Body of pancreas (tissue), 4 donors: ENCODE measurements at places on chromosomes 7 and 10. TPM values are rescaled to one million over a fixed set of nuclear protein-coding genes. Genes with fewer than 3 reads are reported as not detected.
A peak's percentile ranks its signal among the peaks of the same experiment; 100 is the strongest.

Gene DYDC2
- total RNA-seq, result not detected

Gene GIMAP7
- 3.6 TPM for total RNA-seq

Gene ZNF32
- 47.5 TPM for total RNA-seq

Gene TCERG1L
- 4.2 TPM for total RNA-seq

Gene AOAH
- 4.9 TPM for total RNA-seq

- H3K27me3 ChIP-seq, result no peaks in the 10 kb centered on the region
- H3K4me3 ChIP-seq, result no peak overlapping the region
- H3K27ac ChIP-seq, result no peak overlapping the region
Observed at GRCh38 chr10:34889004-34889869, 74.1 kb upstream of the PARD3 start.

- DNase-seq, result no peak
- H3K4me3 ChIP-seq, result no peak overlapping the region
- no peaks in the 10 kb centered on the region for H3K4me1 ChIP-seq
- H3K36me3 ChIP-seq, result no peaks in the 10 kb centered on the region
- H3K27ac ChIP-seq, result no peak overlapping the region
- no peaks in the 10 kb centered on the region for H3K27me3 ChIP-seq
Observed at GRCh38 chr7:156754201-156754600, 113.6 kb downstream of the RNF32 start.

GRCh38 chr10:102120142-102120990 lies at the start of gene LDB1:
LDB1 (minus strand) TSS chr10:102120368; CDS start chr10:102120110, 258 bp downstream.
- peak; percentile 84 for DNase-seq
- H3K4me1 ChIP-seq, result peaks cover 51% of the 10 kb centered on the region
- peak within 1 kb of the TSS; percentile 73 for H3K4me3 ChIP-seq

DNA sequence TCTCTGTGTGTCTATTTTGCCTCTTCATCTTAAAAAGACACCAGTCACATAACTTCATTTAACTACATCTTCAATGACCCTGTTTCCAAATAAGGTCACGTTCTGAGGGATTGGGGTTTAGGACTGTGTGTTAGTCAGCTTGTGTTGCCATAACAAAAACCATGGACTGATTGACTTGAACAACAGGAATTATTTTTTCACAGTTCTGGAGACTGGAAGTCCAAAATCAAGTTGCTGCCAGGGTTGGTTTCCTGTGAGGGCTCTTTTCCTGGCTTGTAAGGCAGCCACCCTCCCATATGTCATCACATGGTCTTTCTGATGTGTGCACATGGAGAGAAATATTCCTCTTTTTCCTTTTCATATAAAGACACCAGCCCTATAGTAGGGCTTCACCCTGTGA lies 55.3 kb downstream of the REEP3 start:
- H3K36me3 ChIP-seq, result no peaks in the 10 kb centered on the region
- no peaks in the 10 kb centered on the region for H3K27me3 ChIP-seq
- H3K4me1 ChIP-seq, result peaks cover 22% of the 10 kb centered on the region
- DNase-seq, result no peak

GRCh38 chr7:105461518-105461917 lies 60.6 kb downstream of the PUS7 start:
- H3K27ac ChIP-seq, result no peak overlapping the region
- no peak overlapping the region for H3K4me3 ChIP-seq
- peaks cover 7% of the 10 kb centered on the region for H3K4me1 ChIP-seq
- DNase-seq, result no peak
- peaks cover 3% of the 10 kb centered on the region for H3K36me3 ChIP-seq

GRCh38 chr7:55233001-55233400 lies 132.1 kb upstream of the LANCL2 start:
- no peaks in the 10 kb centered on the region for H3K4me1 ChIP-seq
- DNase-seq, result no peak
- H3K4me3 ChIP-seq, result no peak overlapping the region

DNA sequence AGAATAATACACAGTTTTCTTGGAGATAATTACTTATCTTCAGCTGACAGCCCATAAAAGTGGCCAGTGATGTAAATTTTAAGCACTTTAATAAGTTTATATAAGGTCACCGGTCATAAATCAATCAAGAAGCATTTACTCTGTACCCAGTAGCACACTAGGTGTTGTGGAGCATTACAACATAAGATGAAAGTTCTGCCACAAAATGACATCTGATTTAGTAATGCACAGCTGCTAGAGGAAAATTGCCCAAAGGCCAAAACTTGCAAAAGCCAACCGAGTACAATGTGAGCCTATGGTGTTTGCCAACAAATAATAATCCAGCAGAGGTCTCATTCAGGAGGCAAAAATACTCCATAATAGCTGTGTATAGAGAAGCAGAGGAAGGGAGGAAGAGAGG lies 63.6 kb downstream of the GPR37 start:
- no peak for DNase-seq
- no peak overlapping the region for H3K4me3 ChIP-seq
- H3K27me3 ChIP-seq, result no peaks in the 10 kb centered on the region

GRCh38 chr7:121275204-121275603 lies 53.6 kb upstream of the WNT16 start:
- peaks cover 4% of the 10 kb centered on the region for H3K4me1 ChIP-seq
- DNase-seq, result no peak
- no peaks in the 10 kb centered on the region for H3K27me3 ChIP-seq
- no peak overlapping the region for H3K4me3 ChIP-seq
- no peak overlapping the region for H3K27ac ChIP-seq

- no peak overlapping the region for H3K27ac ChIP-seq
- H3K4me1 ChIP-seq, result no peaks in the 10 kb centered on the region
- H3K4me3 ChIP-seq, result no peak overlapping the region
Observed at GRCh38 chr7:14851610-14852009, 50.9 kb downstream of the DGKB start.

DNA sequence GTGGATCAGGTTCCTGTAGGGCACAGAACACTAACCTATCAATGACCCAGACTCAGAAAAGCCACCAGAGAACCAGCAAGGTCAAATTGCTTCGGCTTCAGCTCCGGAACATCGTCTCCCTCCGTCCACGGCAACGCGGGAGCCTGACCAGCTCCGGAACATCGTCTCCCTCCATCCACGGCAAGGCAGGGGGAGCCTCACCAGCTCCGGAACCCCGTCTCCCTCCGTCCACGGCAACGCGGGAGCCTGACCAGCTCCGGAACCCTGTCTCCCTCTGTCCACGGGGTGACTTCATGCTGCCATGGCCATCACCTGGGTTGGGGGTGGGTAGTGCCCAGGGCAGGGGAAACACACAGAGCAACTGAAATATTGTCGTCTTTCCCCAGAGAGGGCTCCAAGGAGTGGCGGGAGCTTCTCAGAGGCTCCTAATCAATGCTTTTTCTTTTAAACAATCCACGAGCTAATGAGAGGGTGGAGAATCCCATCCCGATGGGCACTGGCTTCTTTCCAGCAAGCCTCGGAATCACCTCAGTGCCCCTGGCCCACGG lies 403.5 kb downstream of the DNAJB6 start:
- H3K27ac ChIP-seq, result no peak overlapping the region
- H3K4me3 ChIP-seq, result no peak overlapping the region
- no peaks in the 10 kb centered on the region for H3K4me1 ChIP-seq
- H3K36me3 ChIP-seq, result no peaks in the 10 kb centered on the region
- no peak for DNase-seq
- no peaks in the 10 kb centered on the region for H3K27me3 ChIP-seq

- no peaks in the 10 kb centered on the region for H3K36me3 ChIP-seq
- DNase-seq, result no peak
- H3K27me3 ChIP-seq, result no peaks in the 10 kb centered on the region
Observed at GRCh38 chr10:43338117-43338516, 33.3 kb upstream of the FXYD4 start.

DNA sequence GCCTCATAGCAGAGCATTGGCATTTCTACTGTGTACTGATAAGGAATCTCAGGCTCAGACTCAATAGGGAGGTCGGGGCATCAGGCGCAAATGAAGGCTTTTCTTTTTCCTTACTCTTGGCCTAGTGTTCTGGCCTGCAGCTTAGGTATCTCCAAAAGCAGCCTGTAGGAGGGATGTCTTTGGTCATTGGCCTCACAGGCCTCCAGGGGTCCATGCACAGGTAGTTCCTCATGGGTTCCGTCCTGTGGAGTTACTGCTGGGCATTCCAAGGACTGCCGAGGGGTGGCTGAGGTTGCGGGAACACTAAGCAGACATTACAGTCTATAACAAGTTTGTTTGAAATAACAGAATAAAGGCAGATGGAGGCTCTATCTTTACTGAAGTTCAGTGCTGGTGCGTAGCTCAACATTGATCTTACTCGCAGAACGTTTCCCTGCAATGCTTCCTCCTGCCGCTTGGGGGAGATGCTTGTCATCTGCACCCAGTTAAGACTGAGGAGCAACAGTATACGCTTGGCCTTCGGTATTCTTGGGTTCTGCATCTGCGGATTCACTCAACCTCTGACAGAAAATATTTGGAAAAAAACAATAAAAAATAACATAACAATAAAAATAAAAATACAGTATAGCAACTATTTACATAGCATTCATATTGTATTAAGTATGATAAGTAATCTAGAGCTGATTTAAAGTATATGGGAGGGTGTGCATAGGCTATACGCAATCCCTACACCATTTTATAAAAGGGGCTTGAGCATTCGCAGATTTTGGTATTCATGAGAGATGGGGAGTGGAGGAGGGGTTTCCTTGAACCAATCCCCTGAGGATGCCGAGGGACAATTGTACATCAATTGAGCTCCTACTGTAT lies 58.9 kb downstream of the SH2D4B start:
- DNase-seq, result peak; percentile 29
- no peak overlapping the region for H3K4me3 ChIP-seq
- H3K27ac ChIP-seq, result no peak overlapping the region
- H3K4me1 ChIP-seq, result no peaks in the 10 kb centered on the region

DNA sequence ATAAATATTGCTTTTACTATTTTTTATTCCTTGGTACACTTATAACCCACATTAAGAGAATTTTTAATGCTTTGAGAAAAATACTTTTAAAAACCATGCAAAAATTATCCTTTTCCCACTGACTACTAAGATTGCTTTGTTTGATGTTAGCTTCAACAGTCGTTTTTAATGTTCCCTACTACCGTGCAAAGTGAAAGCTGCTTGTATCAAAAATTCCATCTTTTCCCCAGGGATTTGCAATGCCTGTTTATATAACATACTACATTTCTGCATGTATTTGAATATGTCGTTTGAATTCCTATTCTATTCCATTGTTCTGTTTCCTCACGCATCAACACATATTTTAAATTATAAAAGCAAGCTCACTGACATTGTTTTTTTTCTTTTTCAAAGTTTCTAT lies 54.4 kb downstream of the TFPI2 start:
- no peak overlapping the region for H3K4me3 ChIP-seq
- H3K27me3 ChIP-seq, result no peaks in the 10 kb centered on the region
- no peaks in the 10 kb centered on the region for H3K36me3 ChIP-seq
- H3K4me1 ChIP-seq, result no peaks in the 10 kb centered on the region
- no peak overlapping the region for H3K27ac ChIP-seq

GRCh38 chr7:7931626-7932025 lies 37.0 kb upstream of the GLCCI1 start:
- H3K27ac ChIP-seq, result no peak overlapping the region
- DNase-seq, result no peak
- no peak overlapping the region for H3K4me3 ChIP-seq
- no peaks in the 10 kb centered on the region for H3K27me3 ChIP-seq
- H3K36me3 ChIP-seq, result no peaks in the 10 kb centered on the region

GRCh38 chr10:132420469-132420980 lies 23.5 kb downstream of the PWWP2B start:
- H3K27ac ChIP-seq, result peak overlapping the region; percentile 98
- H3K4me1 ChIP-seq, result peaks cover 73% of the 10 kb centered on the region
- no peak overlapping the region for H3K4me3 ChIP-seq
- H3K36me3 ChIP-seq, result no peaks in the 10 kb centered on the region
- DNase-seq, result peak; percentile 55

DNA sequence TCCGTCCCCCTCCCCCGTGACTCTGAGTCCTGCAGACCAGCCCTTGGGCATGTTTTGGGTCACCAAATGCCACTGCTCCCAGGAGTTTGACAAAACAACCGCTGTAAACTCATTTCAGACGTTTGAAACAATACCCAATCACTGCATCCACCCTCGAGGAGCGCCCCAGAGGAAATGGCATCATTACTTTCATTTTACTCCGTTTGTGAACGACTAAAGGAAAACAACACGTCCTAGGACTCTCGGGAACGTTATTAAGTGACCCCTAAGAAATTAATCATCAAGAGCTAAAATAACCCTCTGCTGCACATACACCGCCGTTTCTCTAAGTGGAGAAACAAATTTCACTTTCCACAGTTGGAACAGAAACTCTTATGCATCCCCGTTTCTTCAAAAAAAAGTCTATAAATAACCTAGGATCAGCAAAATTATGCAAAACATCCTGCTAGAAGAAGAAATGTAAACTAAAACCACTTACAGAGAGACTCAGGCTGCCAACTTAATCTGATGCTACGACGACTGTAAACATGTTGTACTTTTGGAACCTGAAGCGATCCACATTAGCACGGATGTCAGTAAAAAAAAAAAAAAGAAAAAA lies 109.9 kb upstream of the EFCAB10 start:
- peak overlapping the region; percentile 28 for H3K4me3 ChIP-seq
- no peak overlapping the region for H3K27ac ChIP-seq
- H3K4me1 ChIP-seq, result peaks cover 14% of the 10 kb centered on the region
- DNase-seq, result peak; percentile 32
- no peaks in the 10 kb centered on the region for H3K27me3 ChIP-seq
